ENCODE measurements at places on chromosomes 11 and 22.

DNA sequence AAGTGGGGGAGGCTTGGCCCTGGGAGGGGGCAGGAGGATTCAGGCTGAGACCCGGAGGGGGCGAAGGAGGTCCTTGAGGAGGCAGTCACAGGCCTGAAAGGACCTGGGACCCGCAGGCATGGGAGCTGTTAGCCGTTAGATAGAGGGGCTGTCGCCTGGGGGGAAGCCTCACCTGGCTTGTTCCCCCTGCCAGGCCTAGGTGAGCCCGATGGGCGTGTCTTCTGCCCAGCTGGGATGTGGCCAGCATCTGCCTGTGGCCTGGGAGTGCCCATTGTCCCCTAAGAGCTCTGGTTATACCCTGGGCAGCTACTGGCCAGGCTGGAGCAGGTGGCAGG is 1.8 kb upstream of the DUSP8 start:
- peak; percentile 78 for DNase-seq

DNA sequence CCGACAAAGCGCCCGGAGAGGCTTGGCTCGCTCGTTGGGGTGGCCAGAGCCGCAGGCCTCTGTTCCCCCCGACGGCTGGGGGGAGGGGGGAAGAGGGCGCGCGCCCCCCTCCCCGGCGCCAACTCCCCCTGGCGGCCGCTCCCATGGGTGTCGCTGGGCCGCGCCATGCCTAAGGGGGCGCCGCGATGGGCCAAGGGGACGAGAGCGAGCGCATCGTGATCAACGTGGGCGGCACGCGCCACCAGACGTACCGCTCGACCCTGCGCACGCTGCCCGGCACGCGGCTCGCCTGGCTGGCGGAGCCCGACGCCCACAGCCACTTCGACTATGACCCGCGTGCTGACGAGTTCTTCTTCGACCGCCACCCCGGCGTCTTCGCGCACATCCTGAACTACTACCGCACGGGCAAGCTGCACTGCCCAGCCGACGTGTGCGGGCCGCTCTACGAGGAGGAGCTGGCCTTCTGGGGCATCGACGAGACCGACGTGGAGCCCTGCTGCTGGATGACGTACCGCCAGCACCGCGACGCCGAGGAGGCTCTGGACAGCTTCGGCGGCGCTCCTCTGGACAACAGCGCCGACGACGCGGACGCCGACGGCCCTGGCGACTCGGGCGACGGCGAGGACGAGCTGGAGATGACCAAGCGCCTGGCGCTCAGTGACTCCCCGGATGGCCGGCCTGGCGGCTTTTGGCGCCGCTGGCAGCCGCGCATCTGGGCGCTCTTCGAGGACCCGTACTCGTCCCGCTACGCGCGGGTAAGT is 1.4 kb downstream of the KCNC1 start:
- peak; percentile 64 for DNase-seq

DNA sequence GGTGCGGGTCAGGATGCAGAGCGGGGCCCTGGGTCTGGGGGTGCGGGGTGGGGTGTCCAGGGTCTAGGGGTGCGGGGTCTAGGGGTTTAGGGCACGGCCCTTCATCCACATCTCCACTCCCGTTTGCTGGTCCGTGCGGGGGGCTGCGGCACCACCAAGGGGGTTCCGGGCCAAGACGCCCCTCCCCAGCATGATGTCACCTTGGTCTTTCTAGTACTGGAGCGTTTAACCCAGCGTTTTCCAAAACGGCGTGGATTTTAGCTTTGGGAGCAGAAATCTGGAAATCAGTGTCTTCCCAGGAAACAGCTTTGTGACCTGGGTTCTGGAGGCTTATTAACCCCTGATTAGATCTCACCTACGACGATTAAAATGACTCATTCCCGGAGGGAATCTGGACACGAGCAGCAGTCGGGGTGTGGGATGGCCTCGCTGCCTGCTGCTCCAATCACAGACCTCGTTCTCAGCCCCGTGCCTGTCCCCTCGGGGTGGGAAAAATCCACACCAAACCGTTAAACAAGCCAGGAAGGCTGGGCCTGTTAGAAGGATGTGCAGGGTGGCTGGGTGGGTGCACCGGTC is 759 bp downstream of the AP2A2 start:
- peak; percentile 71 for DNase-seq

DNA sequence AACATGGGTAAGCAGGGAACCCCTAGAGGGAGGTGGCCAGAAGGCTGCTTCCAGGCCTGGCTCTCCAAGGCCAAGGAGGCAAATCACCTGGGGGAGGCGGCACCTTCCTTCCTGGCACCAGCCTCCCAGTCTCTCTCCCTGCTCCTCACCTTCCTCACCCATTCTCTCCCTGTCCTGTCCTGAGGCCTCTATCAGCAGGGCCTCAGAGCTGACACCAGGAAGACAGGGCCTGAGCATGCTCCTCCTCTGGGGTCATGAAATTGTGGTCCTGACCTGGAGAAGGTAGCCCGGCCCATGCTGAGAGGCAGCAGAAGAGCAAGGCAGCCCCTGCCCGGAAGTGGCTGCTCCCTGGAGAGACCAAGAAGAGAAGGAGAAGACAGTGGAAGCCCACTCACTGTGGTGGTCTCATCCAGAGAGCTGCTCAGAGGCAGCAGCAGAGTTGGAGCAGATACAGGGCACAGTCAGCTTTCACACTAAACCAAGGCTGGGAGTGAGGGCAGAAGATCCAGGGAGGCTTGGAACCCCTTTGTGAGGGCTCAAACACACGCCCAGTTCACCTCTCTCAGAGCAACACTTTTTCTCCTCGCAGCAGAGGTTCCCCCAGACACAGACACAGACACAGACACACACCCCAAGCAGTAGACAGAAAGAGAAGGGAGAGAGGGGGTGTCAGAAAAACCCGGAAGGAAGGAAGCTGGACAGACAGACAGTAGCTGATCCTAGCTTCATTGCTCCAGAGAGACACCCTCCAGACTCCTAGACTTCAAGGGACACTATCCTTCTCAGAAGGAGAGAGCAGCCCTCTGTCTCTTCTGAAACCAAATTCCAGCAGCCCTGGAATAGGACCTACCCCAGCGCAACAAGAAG is 1.8 kb downstream of the BCL9L start:
- DNase-seq = no peak

- DNase-seq = no peak
Observed at GRCh38 chr22:29517215-29517908, 36.2 kb downstream of the THOC5 start.

- DNase-seq = peak; percentile 47
Observed at GRCh38 chr22:41780746-41781505, 19.6 kb upstream of the CCDC134 start.

DNA sequence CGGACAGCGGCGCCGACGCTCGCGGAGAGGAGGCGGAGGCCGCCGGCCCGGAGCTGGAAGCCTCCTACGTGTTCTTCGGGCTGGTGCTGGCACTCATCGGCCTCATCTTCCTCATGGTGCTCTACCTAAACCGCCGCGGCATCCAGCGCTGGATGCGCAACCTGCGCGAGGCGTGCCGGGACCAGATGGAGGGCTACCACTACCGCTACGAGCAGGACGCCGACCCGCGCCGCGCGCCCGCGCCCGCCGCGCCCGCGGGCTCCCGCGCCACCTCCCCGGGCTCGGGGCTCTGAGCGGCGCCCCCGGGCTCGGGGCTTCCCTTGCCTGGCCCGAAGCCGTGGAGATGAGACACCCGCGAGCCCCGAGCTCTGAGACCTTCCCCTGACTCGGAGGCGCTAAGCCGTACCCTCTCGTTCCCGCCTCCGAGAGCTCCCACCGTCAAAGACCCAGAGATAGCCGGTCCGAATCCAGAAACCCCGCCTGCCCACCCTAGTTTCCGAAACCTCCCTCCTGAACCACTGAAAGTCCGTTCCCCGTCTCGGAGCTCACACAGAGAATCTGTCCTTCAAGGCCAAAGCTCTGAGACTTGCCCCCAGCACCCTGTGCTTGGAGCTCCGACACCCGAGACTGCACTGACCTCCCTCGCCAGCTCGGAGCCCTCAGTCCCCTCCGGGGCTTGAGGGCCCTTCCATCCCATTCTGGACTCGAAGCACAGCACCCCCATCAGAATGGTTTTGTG is 1.5 kb downstream of the TPBGL start:
- no peak for DNase-seq

GRCh38 chr22:36196254-36197064 is 5.2 kb downstream of the APOL4 start:
- DNase-seq = no peak

- DNase-seq = no peak
Observed at GRCh38 chr11:107549954-107550285, 15.6 kb downstream of the ALKBH8 start.

DNA sequence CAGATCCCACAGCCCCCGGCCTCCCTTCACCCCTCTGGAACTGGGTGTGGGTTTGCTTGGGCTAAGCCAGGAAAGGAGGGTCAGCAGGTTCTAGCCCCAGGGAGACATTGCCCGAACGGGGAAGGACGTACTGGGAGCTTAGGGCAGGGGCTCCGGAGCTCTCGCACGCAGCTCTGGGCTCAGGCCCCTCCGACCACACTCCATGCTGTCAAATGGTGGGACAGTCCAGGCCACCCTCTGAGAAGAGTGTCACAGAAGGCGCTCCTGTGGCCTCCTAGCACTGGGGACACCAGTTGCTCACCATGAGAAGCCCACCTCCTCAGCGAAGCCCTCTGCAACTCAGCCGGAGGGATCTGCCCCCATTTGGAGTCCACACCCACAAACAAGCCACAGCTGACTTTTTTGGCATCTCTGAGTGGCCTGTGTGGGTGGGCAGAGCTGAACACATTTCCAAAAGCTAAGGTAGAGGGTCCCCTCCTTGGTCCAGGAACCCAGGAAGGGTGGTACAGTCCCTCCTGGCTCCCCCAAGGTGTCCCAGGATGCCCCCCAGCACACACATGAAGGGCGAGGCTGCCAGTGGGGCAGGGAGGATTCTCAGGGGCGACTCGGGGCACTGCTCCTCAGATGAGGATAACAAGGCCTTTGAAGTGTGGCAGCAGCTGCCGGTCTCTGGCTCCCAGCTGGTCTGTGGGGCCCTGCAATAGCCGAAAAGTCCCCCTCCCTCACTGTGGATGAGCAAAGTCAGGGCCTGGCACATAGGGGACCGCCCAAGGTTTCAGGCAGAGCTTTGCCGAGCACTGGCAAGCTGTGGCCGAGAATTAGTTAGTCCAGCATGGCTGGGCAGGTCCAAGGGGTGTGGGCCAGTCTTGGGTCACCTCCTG is 13.0 kb upstream of the TEF start:
- no peak for DNase-seq

- peak; percentile 63 for DNase-seq
Observed at GRCh38 chr11:45025716-45026492, 75.2 kb upstream of the TP53I11 start.

DNA sequence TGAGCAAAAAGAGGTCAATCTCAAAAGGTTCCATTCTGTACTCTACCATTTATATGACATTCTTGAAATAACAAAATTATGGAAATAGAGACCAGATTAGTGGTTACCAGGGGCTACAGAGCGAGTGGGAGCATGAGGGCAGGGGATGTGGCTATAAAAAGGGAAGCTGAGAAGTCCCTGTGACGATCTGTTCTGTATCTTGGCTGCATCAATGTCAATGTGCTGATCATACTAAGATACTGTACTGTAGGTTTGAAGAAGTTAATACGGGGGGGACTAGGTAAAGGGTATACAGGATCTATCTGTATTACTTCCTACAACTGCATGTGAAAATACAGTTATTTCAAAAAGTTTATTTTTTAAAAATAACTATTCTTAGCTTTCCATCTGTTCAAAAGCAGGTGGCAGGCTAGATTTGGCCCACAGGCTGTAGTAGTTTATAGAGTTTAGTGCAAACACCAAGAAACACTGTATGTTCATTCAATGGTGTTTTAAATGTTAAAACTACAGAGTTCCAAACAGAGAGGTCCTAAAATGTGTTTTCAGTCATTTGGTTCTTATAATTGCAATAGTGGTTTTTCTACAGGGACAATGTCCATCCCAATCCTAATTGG is 78.2 kb downstream of the SMCO4 start:
- no peak for DNase-seq

GRCh38 chr11:6638429-6638828 is 17.2 kb downstream of the DCHS1 start:
- DNase-seq = no peak

GRCh38 chr11:65615950-65616574 is 486 bp downstream of the PCNX3 start:
- no peak for DNase-seq

- peak; percentile 93 for DNase-seq
Observed at GRCh38 chr11:795634-796564, 2.2 kb downstream of the SLC25A22 start.

DNA sequence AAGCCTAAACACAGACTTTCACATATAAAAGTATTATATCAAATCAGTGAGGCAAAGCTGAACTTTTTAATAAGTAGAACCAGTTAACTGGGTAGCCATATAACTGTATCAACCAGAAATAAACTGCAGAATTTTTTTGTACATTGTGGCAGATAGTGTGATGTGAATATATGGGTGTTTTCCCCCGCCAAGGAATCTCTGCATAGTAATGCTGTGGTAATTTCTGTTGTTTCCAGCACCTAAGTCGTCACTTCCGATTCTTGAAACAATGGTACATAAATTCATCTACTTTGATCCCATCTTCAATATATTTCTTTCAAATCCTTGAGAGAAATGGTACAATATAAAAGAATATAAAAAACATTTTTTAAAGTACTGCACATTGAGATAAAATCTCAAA is 39.6 kb downstream of the NARS2 start:
- no peak for DNase-seq

GRCh38 chr11:3905080-3905953 is 49.9 kb downstream of the STIM1 start:
- DNase-seq = peak; percentile 43

DNA sequence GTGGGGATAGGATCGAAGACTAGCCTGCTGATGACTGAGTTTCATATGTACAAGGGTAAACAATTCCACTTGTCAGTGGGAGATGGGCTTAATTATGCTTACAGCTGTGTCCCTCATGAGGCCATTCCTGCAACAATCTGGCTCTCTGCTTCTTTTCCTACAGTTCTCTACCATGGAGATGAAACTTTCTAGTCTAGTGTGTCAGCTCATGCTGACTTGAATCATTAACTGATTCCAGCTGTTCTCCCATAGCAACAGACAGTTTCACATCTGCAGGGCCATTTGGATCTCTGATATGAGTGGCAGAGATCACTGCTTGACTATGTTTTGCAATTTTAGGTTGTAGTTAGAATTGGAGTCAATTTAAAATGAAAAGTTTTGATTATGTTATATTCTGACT is 1251.7 kb upstream of the RAG2 start:
- no peak for DNase-seq

- no peak for DNase-seq
Observed at GRCh38 chr11:120335556-120335907, 681 bp upstream of the ARHGEF12 start.

- no peak for DNase-seq
Observed at GRCh38 chr11:128942272-128942612, 429 bp downstream of the TP53AIP1 start.

DNA sequence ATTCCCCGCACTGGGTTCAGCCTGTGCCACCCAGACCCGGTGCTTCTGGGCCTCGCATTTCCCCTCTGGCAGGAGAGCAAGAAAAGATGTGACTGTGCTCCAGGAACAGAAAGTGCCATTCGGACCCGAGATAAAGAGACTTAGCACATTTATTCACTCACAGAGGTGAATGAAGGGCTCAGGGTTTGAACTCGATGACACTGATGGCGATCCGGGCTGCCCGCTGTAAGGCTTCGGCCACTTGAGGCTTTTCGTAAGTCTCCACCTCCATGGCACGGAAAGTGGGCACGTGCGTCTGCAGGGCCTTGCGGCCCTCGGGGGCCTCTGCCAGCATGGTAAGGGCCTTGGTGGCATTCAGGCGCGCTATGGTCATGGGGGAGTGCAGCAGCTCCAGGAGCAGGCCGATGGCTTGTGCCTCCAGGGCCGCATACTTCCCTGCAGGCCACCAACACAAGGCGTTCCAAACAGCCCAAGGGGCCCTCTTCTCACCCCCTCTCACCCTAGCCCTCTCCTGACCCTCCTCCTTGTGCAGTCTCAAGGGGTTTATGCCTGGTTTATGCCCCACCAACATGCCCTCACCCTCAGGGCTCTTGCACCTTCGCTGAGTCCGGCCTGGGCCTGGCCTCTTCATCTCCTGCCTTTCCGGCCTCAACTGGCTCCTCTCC is 10.9 kb upstream of the GNAZ start:
- DNase-seq = no peak
